Fibroblast of lung (primary cell): ENCODE measurements at places on chromosomes 4 and X. TPM values are rescaled to one million over a fixed set of nuclear protein-coding genes. Genes with fewer than 3 reads are reported as not detected.
A peak's percentile ranks its signal among the peaks of the same experiment; 100 is the strongest.

Gene PHEX
- total RNA-seq: 1.7 and 1.8 TPM in 2 replicates

DNA sequence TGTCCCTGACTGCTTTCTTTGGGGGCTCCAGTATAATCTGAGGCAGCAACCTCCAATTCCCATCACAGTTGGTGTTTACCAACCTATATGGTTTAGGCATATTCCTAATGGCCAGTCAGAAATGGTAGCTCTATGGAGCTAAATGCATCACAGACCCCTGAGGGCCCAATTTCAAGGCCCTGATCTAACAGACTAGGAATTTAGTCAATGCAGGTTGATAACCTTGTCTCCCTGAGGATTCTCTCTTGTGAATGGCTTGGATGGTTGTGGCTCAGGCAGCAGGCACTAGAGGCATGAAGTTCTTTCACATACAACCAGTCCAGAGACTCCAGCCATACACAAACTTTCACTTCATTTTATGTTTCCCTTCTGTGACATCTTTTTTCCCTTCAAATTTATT, 59.4 kb downstream of the TMPRSS11F start:
- H3K27ac ChIP-seq: no peak overlapping the region
- no peak overlapping the region for H3K4me3 ChIP-seq
- no peaks in the 10 kb centered on the region for H3K4me1 ChIP-seq
- H3K36me3 ChIP-seq: no peaks in the 10 kb centered on the region

DNA sequence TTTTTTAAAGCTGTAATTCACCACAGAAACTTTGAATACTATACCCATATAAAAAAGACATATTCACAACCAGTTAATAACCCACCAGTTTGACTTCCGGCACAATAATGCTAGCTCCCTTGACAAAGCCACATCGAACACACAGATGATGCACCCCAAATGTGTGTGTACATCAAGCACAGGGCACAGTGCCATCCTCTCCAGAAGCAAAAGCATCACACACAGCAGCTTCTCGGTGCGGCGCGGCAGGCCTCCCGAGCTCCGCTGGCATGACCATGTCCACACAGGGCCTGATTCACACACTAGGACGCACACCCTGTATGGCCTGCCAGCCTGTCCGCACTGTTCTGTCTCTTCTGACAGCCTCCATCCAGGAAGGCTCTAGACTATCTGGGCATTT, 88.0 kb downstream of the LEF1 start:
- no peak overlapping the region for H3K4me3 ChIP-seq
- no peaks in the 10 kb centered on the region for H3K4me1 ChIP-seq
- H3K27me3 ChIP-seq: no peaks in the 10 kb centered on the region
- no peak for DNase-seq
- no peak overlapping the region for H3K27ac ChIP-seq

GRCh38 chrX:109873983-109874382, 128.9 kb upstream of the TMEM164 start:
- H3K36me3 ChIP-seq: no peaks in the 10 kb centered on the region
- no peak overlapping the region for H3K4me3 ChIP-seq
- H3K4me1 ChIP-seq: no peaks in the 10 kb centered on the region
- no peaks in the 10 kb centered on the region for H3K27me3 ChIP-seq

- no peaks in the 10 kb centered on the region for H3K36me3 ChIP-seq
- H3K27me3 ChIP-seq: peaks cover 4% of the 10 kb centered on the region
- DNase-seq: no peak
- no peak overlapping the region for H3K4me3 ChIP-seq
- H3K4me1 ChIP-seq: no peaks in the 10 kb centered on the region
Observed at GRCh38 chr4:17786567-17786966, 5.1 kb upstream of the FAM184B start.

DNA sequence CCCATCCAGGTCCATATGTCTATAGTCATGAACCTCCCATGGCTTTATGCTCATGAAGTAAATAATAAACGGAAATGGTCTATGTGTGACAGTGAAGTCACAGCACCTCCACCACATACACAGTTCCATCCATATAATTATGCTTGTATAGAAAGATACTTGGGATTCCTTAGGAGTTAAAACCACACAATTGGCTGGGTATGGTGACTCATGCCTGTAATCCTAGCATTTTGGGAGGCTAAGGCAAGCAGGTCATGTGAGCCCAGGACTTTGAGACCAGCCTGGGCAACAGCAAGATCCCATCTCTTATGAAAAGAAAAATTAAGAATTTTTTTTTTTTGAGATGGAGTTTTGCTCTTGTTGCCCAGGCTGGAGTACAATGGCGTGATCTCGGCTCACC, 55.6 kb upstream of the RBM47 start:
- no peaks in the 10 kb centered on the region for H3K4me1 ChIP-seq
- no peaks in the 10 kb centered on the region for H3K27me3 ChIP-seq
- DNase-seq: peak; percentile 82
- H3K4me3 ChIP-seq: no peak overlapping the region
- H3K27ac ChIP-seq: no peak overlapping the region
- no peaks in the 10 kb centered on the region for H3K36me3 ChIP-seq

Gene PPP4R3C
- not detected in 2 replicates for total RNA-seq

Gene LPAR4
- total RNA-seq: 0.50 and 0.51 TPM in 2 replicates

Gene MAGEB17
- total RNA-seq: not detected in 2 replicates

Gene ARHGAP6
- total RNA-seq: 6.9 and 11.7 TPM in 2 replicates

DNA sequence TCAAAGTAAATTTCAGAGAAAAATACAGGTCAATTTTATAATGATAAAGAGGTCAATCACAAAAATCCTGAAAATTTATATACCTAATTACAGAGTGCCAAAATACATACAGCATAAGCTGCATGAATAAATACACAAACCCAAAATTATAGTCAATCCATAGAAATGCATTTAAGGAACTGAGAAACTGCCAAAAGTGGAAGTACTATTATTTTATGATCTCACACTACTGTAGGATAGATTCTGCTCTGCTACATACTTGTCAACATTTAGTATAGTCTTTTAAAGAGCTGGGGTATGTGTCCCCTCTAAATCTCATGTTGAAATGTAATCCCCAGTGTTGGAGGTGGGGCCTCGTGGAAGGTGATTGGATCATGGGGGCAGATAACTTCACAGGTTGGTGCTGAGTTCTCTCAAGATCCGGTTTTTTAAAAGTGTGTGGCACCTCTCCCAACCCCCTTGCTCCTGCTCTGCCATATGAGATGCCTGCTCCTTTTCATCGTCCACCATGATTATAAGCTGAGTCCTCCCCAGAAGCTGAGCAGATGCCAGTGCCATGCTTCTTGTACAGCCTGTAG, 31.8 kb downstream of the CHIC2 start:
- no peak for DNase-seq
- no peaks in the 10 kb centered on the region for H3K36me3 ChIP-seq
- no peak overlapping the region for H3K27ac ChIP-seq
- no peaks in the 10 kb centered on the region for H3K27me3 ChIP-seq
- no peak overlapping the region for H3K4me3 ChIP-seq

Gene SPON2
- total RNA-seq: 261 and 367 TPM in 2 replicates

- no peak for DNase-seq
- H3K4me3 ChIP-seq: no peak overlapping the region
- H3K27ac ChIP-seq: no peak overlapping the region
- no peaks in the 10 kb centered on the region for H3K27me3 ChIP-seq
- H3K36me3 ChIP-seq: no peaks in the 10 kb centered on the region
Observed at GRCh38 chr4:150986085-150986484, 29.0 kb downstream of the LRBA start.

GRCh38 chr4:144734522-144734921, 88.6 kb downstream of the HHIP start:
- no peaks in the 10 kb centered on the region for H3K36me3 ChIP-seq
- peak; percentile 23 for DNase-seq
- H3K27me3 ChIP-seq: no peaks in the 10 kb centered on the region

Gene GPC4
- total RNA-seq: 1.5 and 2.8 TPM in 2 replicates

GRCh38 chrX:10615931-10616774, 4.2 kb downstream of the MID1 start:
- peak overlapping the region; percentile 67 for H3K4me3 ChIP-seq
- peaks cover 2% of the 10 kb centered on the region for H3K4me1 ChIP-seq
- DNase-seq: peak; percentile 73
- no peaks in the 10 kb centered on the region for H3K36me3 ChIP-seq

Gene GASK1B
- total RNA-seq: 18.2 and 23.6 TPM in 2 replicates

Gene DMRTC1B
- total RNA-seq: not detected in 2 replicates

- no peaks in the 10 kb centered on the region for H3K27me3 ChIP-seq
- no peaks in the 10 kb centered on the region for H3K36me3 ChIP-seq
- DNase-seq: peak; percentile 36
- peak overlapping the region; percentile 8 for H3K27ac ChIP-seq
- no peaks in the 10 kb centered on the region for H3K4me1 ChIP-seq
- H3K4me3 ChIP-seq: no peak overlapping the region
Observed at GRCh38 chr4:75497133-75497532, 17.1 kb downstream of the RCHY1 start.

DNA sequence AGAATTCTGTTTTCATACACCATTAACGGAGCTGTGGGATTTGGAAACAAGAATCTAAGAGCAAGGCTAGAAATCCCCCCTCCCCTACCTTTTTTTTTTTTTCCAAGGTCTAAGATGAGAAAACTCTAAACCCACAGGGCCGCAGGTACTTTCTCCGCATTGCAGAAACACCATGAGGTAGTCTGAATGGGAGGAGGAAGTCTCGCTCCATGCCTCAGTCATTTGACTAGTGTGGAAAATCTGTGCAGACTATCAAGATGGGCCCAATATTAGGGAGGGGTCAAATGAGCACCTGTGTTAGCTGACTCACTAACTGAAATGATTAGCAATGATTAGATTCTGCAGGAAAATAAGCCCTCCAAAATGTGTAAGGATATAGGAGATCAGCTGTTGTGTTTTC, 40.9 kb upstream of the MAP3K15 start:
- no peak overlapping the region for H3K27ac ChIP-seq
- H3K36me3 ChIP-seq: no peaks in the 10 kb centered on the region
- no peak for DNase-seq
- H3K27me3 ChIP-seq: no peaks in the 10 kb centered on the region

GRCh38 chr4:108054025-108054638, 64.4 kb downstream of the HADH start:
- no peak overlapping the region for H3K27ac ChIP-seq
- no peaks in the 10 kb centered on the region for H3K36me3 ChIP-seq
- no peak for DNase-seq
- no peak overlapping the region for H3K4me3 ChIP-seq
- peaks cover 5% of the 10 kb centered on the region for H3K4me1 ChIP-seq

DNA sequence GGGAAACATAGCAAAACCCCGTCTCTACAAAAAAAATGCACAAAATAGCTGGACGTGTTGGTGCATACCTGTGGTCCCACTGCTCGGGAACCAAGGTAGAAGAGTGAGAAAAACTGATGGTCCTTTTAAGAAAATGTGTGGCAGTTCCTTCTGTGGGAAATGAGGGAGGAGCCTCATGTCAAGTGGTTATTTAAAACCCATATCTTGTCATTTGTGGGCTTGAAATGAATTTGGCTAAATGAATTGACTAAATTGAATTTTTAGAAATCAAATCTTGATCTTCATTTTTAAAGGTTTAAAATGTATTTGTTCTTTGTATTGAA, 16.2 kb upstream of the LAMP2 start:
- no peaks in the 10 kb centered on the region for H3K36me3 ChIP-seq
- peak overlapping the region; percentile 56 for H3K27ac ChIP-seq
- H3K4me3 ChIP-seq: peak overlapping the region; percentile 62
- no peak for DNase-seq

DNA sequence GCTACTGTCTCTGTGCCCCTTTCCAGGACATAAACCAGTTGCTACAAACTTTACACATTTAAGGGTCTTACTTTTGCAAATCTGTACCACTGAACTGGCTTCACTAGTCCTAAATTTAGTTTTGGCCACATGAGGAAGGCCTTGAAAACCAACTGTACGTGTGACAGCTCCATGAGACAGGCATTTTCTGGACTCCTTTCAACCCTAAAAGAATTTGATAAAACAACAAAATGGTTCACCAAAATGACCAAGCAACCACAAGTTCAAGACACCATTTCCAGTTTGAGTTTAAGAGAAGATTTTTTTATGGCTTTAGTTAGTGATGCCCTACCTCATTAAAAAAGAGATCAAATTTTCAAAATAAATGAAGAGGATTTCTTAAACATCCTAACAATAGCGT, 246.4 kb downstream of the ZNF674 start:
- no peak overlapping the region for H3K4me3 ChIP-seq
- peak; percentile 79 for DNase-seq
- no peaks in the 10 kb centered on the region for H3K36me3 ChIP-seq
- no peaks in the 10 kb centered on the region for H3K4me1 ChIP-seq
- no peaks in the 10 kb centered on the region for H3K27me3 ChIP-seq

- H3K27ac ChIP-seq: no peak overlapping the region
- no peaks in the 10 kb centered on the region for H3K27me3 ChIP-seq
- DNase-seq: peak; percentile 37
- no peaks in the 10 kb centered on the region for H3K36me3 ChIP-seq
- no peaks in the 10 kb centered on the region for H3K4me1 ChIP-seq
Observed at GRCh38 chr4:71974681-71975080, 57.1 kb upstream of the NPFFR2 start.

DNA sequence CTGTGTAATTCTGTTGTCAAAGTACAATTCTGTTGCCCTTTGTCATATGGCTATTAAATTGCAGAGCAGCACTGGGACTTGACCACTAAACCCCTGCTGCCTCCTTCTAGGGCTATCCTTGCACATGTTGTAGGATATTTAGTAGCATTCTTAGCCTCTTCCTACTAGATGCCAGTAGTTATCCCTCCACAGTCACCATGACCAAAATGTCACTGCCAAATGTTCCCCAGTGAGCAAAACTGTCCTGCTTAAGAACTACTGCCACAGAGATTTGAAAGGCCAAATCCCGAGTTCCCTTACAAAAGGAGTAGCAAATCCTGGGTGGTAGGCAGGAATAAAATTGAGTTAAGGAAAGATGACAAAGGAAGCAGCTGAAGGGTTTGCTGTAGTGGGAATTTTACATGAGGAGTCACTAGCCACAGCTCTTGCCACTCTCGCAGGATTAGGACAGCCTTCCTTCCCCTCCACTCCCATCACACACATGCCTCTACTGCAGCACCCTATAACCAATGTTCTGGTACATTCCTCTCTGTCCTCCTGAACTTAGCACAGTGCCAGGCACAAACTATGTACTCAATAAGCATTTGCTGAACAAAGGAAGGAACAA, 8.4 kb downstream of the APBB2 start:
- H3K4me3 ChIP-seq: no peak overlapping the region
- H3K27ac ChIP-seq: no peak overlapping the region
- no peaks in the 10 kb centered on the region for H3K36me3 ChIP-seq
- DNase-seq: no peak
- H3K4me1 ChIP-seq: peaks cover 21% of the 10 kb centered on the region

Gene RTL3
- not detected in 2 replicates for total RNA-seq

GRCh38 chr4:36027203-36027602, 217.1 kb downstream of the ARAP2 start:
- H3K36me3 ChIP-seq: no peaks in the 10 kb centered on the region
- no peaks in the 10 kb centered on the region for H3K27me3 ChIP-seq
- no peak overlapping the region for H3K4me3 ChIP-seq
- H3K27ac ChIP-seq: no peak overlapping the region
